ENCODE measurements at places on chromosomes 1 and 21. TPM values are rescaled to one million over a fixed set of nuclear protein-coding genes. Genes with fewer than 3 reads are reported as not detected.

Gene NTMT2
- total RNA-seq = 0.50 TPM

Gene CFAP74
- total RNA-seq = 0.59 TPM

Gene LYPD8
- total RNA-seq = not detected

Gene ARHGEF11
- total RNA-seq = 38.6 TPM

Gene GABRD
- total RNA-seq = 1.6 TPM

Gene RHD
- total RNA-seq = 3.0 TPM

Gene TTC22
- total RNA-seq = 1.2 TPM

Gene CSF3R
- total RNA-seq = 6.8 TPM

Gene FAM3B
- 0.59 TPM for total RNA-seq

Gene FAM167B
- 1.5 TPM for total RNA-seq

Gene PIK3R3
- 53.7 TPM for total RNA-seq

Gene KIF26B
- 15.1 TPM for total RNA-seq

Gene RBM11
- total RNA-seq = 6.0 TPM

DNA sequence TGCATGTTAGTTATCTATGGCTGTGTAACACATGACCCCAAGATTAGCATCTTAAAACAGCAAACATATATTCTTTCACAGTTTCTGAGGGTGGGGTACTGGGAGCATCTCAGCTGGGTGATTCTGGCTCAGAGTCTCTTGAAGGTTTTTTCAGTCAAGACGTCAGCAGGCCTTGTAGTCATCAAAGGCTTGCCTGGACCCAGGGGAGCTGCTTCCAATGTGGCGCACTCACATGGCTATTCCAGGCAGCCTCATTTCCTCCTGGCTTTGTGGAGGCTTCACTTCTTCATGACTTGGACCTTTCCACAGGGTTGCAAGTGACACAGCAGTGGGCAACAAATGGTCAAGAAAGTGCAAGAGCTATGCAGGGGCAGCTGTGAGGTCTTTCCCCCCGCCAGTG, 114.7 kb downstream of the ACTL8 start:
- no peak for DNase-seq

DNA sequence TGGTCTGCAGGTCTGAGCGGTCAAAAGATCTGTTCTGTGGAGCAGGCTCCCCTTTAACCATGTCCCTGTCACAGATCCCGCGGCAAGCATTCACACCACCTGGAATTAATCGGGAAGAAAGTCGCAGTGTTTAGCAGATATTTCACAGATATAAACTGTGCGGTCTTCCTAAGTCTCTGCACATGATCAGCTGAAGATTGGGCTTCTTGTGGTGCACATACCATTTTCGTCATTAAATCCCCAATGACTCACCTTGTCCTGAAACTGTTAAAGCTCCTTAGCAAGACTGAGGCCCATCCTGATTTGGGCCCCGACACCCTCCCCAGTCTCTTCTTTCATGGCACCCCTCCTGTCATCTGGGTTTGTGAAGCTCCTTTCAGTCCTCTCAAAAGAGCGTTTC, 158.8 kb downstream of the KIF26B start:
- no peak for DNase-seq

DNA sequence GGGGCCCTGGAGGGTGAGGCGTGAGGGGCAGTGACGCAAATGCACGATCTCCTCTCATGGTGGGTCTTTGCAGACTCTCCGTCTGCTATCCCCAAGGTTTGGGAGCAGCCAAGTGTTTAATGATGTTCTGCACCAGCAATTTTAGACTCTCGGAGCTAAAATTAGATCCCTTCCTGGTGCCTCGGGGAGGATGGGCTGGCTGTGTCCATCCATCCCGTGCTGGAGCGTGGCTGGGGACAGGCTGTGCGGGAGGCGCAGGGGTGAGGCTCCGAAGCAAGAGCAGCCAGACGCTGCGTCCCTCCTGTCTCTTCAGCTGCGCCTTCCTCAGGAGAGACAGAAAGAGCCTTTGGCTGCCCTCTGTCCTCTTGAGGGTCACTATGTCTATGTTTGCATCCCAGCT, 387.6 kb downstream of the CAMTA1 start:
- DNase-seq = no peak

DNA sequence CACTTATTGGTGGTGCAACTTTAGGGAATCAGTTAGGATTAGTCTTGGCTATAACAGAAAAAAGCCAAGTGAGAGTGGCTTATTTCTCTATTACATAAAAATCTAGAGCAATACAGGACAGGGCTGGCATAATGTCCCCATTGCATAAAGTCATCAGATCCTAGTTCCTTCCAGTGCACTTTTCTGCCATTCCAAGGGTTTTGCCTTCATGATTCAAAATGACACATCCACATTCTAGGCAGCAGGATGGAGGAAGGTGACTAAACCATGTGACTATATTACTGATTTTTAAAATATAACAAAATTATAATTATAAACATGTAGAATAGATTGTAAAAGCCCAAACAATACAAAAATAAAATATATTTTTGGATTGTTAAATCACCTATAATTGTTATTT, 18.8 kb downstream of the JUN start:
- DNase-seq = no peak

GRCh38 chr1:8908388-8909151, 30.1 kb upstream of the ENO1 start:
- no peak for DNase-seq

DNA sequence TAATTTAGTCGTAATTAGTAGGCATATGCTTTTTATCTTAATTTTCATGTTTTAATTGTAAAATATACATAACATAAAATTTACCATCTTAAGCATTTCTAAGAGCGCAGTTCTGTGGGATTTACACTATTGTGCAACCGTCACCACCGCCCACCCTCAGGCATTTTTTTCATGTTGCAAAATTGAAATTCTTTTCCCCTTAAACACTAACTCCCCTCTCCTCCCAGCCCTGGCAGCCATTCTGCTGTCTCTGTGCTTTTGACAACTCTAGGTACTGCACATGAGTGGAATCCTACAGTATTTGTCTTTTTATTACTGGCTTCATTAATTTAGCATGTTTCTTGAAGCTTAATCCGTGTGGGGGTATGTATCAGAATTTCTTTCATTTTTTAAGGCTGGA, 7.8 kb downstream of the PIK3CD start:
- no peak for DNase-seq

GRCh38 chr21:44929799-44930542, 9.3 kb upstream of the ITGB2 start:
- no peak for DNase-seq

- DNase-seq = peak; percentile 60
These were observed 9.1 kb upstream of the IFI16 start for GRCh38 chr1:159000625-159001024.

- no peak for DNase-seq
These were observed 24.7 kb upstream of the LRRN2 start for GRCh38 chr1:204709960-204710912.

DNA sequence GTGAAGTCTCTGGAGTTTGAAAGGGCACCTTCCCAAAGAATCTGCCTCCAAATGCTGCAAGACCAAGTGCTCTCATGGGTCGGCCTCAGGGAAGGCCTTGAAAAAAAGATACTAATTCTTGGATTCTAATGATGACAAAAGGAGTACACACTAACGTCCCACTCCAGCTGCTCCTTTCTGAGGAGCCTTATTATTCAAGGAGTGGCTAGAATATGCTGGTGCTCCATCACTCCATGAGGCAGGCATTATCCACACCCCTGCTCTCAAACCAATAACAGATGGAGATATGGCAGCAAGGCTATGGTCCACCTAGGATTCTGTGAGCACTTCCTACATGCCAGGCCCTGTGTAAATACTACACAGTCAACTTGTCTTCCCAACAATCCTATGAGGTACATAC, 54.4 kb downstream of the FAM78B start:
- DNase-seq = no peak

GRCh38 chr21:45308194-45309068, 20.7 kb upstream of the POFUT2 start:
- no peak for DNase-seq

- no peak for DNase-seq
These were observed 13.6 kb downstream of the CNST start for GRCh38 chr1:246579818-246580217.

- no peak for DNase-seq
These were observed 86.6 kb upstream of the EDN2 start for GRCh38 chr1:41571041-41571440.

DNA sequence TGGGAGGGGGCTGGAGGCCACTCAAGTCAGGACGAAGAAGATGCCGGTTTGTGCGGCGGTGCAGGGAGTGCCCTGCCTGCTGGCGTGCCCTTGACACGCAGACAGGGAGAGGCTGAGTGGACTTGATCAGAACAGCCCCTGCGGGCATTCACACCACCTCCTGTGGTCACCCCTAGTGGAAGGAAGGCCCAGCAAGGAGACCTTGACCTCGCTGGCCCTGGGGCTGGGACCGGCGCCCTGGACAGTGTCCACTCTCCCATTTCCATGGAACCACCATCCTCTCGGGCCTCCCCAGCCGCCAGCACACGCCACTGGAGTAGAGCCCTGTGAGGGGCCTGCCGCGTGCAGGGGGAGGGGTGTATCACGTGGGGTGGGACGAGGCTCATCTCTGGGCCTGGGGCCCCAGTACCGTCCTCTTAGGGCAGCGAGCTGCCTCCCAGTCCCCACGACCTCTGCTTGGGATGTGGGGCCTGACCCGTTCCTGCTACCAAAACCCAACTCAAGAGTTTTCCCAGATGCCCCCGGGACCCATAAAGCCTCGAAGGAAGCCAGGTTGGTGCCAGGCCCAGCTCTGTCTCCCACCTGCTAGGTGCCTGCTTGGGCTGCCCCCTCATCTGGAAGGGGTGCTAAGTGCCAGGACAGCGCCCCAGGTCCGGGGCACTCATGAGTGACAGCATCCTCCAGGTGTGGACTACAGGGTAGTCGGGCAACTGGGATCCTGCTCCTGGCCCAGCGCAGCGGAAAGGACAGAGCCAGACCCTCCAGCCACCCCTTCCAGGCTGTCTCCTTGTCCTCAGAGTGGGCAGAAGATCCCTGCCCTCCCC, 62.8 kb downstream of the SLX9 start:
- no peak for DNase-seq

DNA sequence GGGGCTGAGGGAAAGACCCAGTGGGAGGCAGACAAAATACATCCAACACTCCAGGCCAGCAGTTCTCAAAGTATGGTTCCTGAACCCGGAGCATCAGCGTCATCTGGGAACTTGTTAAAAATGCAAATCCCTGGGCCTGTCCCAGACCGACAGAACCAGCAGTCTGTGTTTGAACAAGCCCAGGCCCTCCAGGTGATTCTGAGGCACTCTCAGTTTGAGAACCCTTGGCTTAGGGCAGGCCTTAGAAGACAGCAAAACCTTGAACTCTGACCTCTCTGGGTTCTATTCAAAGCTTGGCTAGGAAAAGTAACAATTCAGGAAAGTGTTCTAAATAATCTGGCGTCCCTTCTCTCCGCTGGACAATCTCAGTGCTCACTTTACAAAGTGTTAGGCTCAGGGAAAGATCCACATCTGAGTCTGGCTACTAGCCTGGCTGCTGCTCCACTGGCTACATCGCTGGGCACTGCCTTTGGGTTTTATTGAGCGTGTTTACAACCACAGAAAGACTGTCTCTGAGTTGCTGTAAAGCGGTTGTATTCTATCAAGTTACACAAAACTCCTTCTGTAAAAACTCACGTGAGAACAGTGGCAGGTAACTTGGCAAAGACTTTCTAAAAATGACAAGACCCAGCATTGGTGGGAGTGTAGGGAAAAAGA, 166.1 kb downstream of the HIVEP3 start:
- no peak for DNase-seq

DNA sequence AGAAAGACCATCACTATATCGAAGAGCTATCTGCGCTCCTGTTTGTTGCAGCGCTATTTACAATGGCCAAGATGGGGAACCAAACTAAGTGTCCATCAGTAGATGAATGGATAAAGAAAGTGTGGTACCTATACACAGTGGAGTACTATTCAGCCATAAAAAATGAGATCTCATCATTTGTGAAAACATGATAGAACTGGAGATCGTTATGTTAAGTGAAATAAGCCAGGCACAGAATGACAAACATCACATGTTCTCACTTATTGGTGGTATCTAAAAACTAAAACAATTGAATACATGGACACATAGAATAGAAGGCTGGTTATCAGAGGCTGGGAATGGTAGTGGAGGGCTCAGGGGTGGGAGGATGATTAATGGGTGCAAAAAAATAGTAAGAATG, 256.2 kb downstream of the SRGAP2C start:
- no peak for DNase-seq

GRCh38 chr1:32040711-32041110, 27.0 kb downstream of the KHDRBS1 start:
- DNase-seq = peak; percentile 24

DNA sequence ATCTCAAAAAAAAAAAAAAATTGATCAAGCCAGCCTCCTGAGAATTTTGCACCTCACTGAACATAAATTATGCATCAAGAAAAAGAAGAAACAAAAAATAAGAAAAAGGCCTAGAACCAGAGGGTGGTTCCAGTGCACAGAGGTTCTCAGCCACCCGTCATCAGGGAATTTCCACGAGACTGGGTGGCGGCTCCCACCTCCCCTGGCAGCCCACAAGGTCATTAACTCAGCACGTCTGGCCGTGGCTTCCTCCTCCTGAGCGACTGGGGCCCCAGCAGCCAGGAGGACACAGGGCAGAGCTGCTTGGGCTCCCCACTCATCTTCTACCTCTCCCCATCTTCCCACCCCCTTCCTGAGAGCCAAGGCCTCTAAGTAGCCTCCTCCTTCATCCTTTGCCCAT, 15.7 kb upstream of the TMEM51 start:
- no peak for DNase-seq

DNA sequence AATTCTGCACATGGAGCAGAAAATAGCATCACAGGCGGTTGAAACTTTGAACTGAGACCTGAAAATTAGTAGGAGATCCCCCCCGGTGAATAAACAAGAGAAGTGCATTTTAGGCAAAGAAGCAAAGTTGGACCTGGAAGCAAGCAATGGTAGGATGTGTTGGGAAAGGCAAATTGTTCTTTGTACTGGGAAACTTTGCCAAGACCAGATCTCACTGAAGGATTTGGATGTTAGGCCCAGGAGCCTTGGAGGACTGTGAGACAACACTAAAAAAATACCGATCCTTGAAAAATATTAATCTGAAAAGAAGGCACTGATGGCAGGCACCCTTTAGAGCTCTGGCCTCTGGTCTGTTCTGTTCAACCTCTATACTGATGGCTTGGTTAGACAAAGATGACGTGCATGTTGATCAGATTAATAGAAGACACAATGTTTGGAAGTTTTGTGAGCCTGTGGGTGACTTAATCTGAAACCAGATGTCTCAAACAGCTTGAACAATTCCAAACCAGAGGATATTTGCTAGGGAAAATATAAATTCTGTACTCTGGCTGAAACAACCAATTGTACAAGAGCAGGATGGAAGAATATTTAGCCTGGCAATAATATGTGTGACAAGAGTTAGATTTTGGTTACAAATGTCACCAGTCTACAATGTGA, 108.4 kb downstream of the ROR1 start:
- no peak for DNase-seq

- no peak for DNase-seq
These were observed 11.4 kb downstream of the DOCK7 start for GRCh38 chr1:62676611-62677356.

Measured in spinal cord (tissue), 10 donors.